ENCODE measurements at places on chromosomes 3 and 15. TPM values are rescaled to one million over a fixed set of nuclear protein-coding genes. Genes with fewer than 3 reads are reported as not detected.

The IQCH gene
- total RNA-seq = 0.88 TPM

The PTH1R gene
- 1.5 TPM for total RNA-seq

The RAB6B gene
- total RNA-seq = 15.6 TPM

The PLSCR5 gene
- total RNA-seq = not detected

The ZNF502 gene
- total RNA-seq = 3.5 TPM

The GPR176 gene
- 198 TPM for total RNA-seq

The PLXNB1 gene
- total RNA-seq = 115 TPM

The GLDN gene
- 0.50 TPM for total RNA-seq

The MAGEF1 gene
- 56.7 TPM for total RNA-seq

The SMAD6 gene
- total RNA-seq = 7.0 TPM

The BOC gene
- 6.0 TPM for total RNA-seq

Measured in H1 (cell line).